DMS 273 treated with DMSO at 0.1 percent for 48 hours (cell line): ENCODE measurements at places on chromosomes 3 and 15.

- no peak for DNase-seq
Observed at GRCh38 chr3:23372285-23372684, 169.2 kb downstream of the UBE2E2 start.

- no peak for DNase-seq
Observed at GRCh38 chr3:16460273-16460672, 53.2 kb downstream of the RFTN1 start.

- DNase-seq = no peak
Observed at GRCh38 chr3:36741285-36741684, 23.1 kb downstream of the DCLK3 start.

DNA sequence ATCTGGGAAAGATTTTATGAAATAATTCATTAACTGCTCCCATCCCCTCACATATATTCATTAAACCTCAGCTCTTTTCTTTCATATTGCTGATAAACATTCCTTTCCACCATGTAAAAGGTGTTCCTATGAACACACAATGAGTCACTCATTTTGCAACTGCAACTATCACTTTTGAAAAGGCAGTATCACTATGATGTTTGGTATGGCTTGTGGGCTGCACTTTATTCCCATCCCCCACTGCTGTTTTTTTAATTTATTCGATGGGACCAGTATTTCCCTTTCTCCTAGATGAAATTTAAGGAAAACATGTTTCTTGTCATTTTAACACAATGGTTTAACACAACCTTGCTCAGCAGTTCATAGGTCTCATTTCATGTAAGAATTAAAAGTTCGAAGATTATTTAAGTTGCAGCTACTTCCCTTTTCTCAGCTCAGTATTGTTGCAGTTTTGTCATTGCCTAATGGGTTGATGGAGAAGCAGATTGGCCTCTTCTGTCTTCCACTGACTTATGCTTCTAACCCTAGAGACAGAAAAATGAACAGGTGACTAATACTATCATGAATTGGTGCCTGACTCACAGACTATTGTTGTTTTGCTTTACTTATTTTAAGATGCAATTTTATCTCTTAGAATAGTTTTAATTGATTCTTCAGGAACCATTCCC is 280.3 kb downstream of the ZPLD1 start:
- no peak for DNase-seq

- peak; percentile 32 for DNase-seq
Observed at GRCh38 chr3:197942956-197943556, 6.9 kb upstream of the RPL35A start.

DNA sequence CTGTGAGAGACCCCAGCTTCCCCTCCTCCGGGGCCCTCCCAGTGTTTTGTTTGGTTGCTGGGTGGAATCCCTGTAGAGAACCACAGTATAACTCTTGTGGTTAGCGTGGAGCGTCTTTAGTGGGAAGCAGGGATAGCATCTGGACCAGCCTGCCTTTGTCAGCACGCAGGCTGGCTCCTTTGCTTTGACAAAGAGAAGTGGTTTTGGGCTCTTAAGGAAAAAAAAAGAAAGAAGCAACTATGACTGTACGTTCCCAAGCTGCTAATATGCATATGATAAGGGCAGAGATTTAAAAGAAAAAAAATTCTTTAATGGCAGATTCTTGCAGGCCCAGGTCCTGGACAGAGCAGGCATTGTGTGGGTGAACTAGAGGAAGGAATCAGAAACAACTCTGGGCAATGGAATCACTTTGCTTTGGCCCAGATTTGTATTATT is 340.8 kb upstream of the CTDSPL start:
- no peak for DNase-seq

DNA sequence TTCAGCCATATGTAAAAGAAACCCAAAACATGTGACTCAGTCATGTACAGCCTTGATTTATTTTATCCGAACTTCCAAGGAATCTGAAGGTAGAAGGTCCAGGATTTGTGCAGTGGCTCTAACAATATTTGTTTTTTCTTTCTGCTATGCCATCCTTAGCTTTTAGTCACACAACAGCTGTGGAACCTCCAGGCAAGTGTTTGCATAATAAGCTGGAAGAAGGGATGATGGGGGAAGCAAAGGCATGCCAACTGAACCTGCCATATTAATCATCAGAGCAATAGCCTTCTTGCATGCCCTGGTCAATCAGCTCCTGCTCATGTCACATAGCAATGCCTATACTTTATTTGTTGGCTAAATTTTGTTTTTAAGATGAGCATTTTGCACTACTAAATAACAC is 444.7 kb upstream of the ARPP21 start:
- no peak for DNase-seq

GRCh38 chr15:61173899-61174689 is 55.0 kb downstream of the RORA start:
- DNase-seq = no peak

GRCh38 chr3:11304175-11304574 is 32.0 kb downstream of the ATG7 start:
- no peak for DNase-seq

DNA sequence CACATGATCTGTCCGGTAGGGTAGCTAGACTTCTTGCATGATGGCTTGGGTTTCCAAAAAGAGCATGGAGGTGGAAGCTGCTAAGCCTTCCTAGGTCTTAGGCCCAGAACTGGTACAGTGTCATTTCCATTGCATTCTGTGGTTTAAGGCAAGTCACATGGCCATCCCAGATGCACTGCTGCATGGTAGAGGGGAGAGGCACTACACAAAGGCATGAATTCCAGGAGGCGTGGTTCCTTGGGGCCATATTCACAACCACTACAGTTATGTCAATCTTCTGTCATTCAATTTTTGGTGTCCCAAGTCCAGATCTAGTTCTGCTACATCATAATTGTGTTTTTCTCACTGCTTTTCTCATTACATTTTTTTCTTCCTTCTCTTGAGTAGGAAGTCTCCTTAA is 122.2 kb upstream of the CHRM5 start:
- DNase-seq = no peak

DNA sequence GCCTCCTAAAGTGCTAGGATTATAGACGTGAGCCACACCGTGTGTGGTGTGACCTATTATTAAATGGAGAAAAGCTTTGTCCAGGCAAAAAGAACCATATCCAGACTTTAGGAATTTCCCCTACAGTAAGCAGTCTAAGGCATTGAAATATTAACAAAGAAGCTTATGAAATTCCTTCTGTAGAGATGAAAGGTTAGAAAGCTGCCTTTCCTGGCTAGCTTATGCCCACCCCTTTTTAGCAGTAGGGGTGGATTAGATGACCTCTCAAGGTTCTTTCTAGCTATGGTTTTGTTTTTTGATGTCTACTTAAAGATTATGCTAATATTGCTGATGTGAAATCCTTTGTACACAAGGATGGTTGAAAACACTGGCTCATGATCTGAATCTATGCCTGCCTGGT is 13.9 kb downstream of the OXSM start:
- no peak for DNase-seq

DNA sequence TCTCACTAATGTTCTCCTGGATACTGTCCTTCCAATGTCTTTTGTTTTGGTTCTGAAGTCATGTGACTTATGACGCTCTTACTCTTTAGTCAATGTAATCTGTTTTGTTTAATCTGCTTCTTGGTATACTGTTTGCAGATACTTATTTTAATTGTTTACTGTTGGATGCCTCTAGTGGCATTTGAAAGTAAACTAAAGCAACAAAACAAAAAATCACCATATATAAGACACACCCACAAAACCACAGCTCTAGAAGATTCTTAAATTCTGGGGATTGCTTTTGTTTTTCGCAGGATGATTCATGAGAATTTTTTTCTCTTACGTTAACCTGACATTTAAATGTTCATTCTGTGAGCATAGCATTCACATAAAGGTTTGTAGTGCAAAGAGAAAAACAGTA is 16.8 kb downstream of the SLC25A26 start:
- no peak for DNase-seq

- no peak for DNase-seq
Observed at GRCh38 chr3:12966847-12967605, 106.2 kb downstream of the IQSEC1 start.

DNA sequence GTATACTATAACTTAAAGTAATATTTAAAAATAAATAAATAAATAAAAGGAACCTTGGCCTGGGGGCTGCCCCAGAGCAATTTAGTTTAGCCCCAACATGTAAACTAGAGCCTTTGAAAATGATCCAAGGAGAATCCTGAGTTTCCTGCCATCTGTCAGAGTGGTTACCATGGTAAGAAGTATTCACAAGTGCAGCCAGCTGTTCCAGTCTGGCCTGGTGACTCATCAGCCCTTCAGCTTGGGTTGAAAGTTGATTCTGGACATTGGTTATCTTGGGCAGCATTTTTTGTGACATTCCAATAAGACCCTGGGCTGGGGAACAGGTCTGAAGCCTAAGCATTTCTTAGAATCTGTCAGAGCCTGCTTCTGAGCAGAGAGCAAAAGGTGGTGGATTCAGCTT is 72.7 kb upstream of the LRTM1 start:
- peak; percentile 86 for DNase-seq

DNA sequence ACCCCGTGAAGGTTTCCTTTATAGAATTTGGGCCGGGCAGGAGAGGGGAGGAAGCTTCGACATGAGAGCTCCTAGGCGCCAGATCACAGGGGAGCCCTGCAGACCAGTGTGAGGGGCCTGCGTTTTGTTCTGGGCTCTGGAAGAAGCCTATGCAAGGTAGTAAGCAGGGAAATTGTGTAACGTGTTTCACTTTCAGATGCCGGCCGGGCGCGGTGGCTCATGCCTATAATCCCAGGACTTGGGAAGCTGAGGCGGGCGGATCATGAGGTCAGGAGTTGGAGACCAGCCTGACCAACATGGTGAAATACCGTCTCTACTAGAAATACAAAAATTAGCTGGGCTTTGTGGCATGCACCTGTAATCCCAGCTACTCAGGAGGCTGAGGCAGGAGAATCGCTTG is 65.2 kb downstream of the GABRG3 start:
- DNase-seq = no peak

- no peak for DNase-seq
Observed at GRCh38 chr3:182925944-182926337, 54.4 kb downstream of the DCUN1D1 start.

GRCh38 chr3:178895178-178895789 is 176.3 kb downstream of the ZMAT3 start:
- DNase-seq = no peak

- DNase-seq = no peak
Observed at GRCh38 chr15:48049736-48050135, 71.1 kb upstream of the SLC24A5 start.

DNA sequence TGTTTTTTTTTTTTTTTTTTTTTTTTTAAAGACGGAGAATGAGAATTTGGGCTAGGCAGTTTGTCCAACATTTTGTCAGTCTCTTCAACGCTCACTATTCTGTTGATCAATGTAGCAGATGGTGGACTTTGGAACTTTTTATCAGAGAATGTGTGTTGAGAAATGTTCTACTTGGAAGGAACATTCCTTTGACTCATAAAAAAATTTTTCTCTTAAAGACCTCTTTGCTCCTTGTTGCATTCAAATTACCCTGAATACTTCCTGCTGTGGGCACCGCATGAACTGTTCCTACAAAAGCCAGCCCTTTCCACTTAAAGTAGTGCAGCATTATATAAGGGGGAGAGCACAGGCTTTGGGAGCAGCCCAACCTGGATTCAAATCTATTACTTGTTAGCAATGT is 182.9 kb downstream of the AKAP13 start:
- DNase-seq = no peak

DNA sequence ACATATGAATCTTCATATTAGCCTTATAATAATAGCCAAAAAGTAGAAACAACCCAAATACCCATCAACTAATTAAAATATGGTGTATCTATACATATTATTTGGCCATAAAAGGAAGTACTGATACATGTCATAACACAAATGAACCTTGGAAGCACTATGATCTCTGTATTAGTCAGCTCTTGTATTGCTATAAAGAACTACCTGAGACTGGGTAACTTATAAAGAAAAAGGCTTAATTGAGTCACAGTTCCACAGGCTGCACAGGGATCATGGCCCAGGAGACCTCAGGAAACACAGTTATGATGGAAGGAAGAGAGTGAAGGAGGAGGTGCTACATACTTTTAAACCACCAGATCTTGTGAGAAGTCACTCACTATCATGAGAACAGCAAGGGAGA is 16.0 kb upstream of the CCR2 start:
- no peak for DNase-seq

DNA sequence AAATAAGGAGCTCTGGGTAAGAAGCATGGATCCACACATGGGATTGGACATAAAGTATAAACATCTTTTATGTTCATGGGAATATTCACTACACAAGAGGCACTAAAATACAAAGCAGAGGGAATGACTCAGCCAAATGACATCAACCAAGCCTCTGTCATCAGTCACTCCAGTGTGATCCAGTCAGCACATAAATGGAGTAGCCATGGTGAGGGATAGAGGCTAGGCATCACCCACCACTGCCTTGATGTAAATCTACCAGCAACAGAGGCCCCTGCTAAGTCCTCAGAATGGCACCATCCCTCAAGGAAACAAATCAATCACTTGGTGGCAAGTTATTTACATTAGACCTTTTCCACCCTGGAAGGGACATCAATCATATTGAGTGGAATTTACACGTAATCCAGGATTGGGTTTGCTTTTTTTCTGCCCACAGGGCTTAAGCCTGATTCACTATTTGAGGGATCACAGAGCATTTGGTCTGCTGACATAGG is 27.2 kb downstream of the VEPH1 start:
- DNase-seq = no peak

DNA sequence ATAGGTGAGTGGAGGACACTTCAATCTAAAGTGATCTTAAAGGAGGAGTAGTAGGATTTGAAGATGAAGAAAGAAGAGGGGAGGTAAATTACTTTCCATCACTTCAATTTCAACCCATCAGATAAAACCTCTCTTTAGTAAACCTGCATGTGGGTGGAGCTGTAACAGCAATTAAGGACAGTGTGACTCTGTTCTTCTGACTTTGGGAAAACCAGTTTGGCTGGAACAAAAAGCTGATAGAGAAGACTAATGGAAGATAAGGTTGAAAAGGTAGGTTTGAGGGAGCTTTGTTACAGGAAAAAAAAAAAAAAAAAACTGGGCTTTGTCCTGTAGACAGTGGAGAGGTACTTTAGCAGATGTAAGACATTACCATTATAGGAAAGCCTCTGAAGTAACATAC is 4.5 kb upstream of the GSK3B start:
- no peak for DNase-seq
